LNCaP clone FGC (cell line): ENCODE measurements at places on chromosomes 5 and 9.

DNA sequence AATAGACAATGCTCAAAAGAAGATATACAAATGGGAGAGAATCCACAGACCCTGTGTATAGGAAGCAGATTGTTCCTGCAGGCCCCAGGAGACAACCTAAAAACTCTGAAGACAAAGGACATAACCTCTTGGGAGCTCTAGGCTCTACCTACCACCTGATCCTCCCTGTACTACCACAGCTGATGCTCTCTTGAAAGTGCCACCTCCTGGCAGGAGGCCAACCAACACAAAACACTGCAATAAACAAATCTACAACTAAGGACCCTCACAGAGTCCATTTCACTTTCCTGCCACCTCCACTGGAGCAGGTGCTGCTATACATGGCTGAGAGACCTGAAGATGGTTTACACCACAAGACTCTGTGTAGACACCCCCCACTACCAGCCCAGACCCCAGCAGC lies 49.0 kb downstream of the STARD4 start:
- no peak for DNase-seq

GRCh38 chr9:81396528-81396927 lies 292.8 kb downstream of the TLE1 start:
- DNase-seq, result no peak

DNA sequence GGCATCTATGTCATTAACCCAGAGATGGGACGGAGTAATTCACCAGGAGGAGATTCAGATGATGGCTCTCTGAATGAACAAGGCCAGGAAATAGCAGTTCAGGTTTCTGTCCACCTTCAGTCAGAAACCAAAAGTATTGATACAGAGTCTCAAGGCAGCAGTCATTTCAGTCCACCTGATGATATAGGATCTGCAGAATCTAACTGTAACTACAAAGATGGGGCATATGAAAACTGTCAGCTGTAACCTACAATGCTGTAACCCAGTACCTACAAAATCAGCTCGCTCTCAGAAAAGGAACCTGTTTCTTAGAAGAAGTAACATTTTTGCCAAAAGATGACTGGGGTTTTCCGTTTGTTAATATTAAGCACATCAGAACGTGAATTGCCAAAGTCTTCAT lies 14.7 kb downstream of the MFAP3 start:
- no peak for DNase-seq

- DNase-seq, result no peak
These were observed 80.2 kb upstream of the ZNF169 start for GRCh38 chr9:94178927-94179326.

DNA sequence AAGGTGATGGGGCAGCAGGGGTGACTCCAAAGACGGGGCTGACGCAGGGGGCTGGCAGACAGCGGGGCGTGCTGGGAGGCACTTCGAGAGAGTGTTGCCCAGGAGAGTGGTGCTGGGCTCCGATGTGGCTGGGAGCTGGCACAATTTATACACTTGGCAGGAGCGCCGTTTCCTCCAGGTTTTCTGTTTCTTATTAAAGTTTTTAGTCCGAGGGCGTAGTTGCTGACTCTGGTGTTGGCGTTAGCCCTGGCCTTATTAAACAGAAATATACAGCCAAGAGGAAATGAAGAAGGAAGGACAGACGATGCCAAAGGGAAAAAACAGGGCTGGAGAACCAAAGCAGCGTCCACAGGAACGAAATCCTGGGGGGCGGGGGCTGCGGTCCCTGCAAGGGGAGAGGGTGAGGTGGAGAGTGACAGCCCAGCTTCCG lies 139.6 kb upstream of the PHYKPL start:
- DNase-seq, result peak; percentile 54

- DNase-seq, result no peak
These were observed 8.5 kb upstream of the PRXL2C start for GRCh38 chr9:96663506-96664120.
